ENCODE measurements at places on chromosomes 2 and 18.

GRCh38 chr2:173773076-173773475 lies 192.1 kb downstream of the SP3 start:
- no peak for DNase-seq

DNA sequence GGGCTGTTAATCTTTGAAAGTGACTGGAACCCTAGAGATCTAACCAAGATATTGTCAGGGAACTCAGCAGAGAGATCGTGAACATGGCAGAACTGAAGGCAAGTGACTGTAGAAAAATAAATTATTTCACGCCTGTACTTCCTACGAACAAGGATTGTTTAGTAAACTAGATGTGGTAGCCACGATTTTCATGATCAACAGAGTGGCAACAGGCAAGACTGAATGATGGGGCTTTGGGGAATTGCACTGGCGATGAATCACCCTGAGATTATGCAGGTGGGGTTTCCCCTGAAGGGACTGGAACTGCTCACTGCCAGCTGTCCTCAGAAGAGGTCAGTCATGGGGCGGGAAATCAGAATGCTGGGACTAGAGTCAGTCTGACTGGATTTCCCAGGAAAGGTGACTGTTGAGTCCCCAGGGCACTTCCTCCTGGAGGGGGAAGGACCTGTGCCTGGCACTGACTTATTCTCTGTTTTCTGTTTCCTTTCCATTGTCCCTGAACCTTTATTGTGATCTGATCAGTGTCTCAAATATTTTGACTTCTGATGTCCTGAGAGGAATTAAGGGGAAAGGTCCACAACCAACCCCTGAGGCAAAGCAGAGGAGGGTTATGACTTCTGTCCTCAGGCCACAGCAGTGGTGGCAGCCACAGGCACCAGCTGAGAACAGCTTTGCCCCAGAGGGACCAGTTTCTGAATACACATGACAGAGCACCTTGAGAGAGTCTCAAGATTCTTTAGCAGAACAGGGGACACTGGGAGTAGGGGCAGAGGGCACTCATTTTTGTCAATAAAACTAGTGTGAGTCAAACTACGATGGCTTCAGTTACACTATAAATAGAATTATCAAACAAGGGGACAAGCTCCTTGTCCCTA lies 70.0 kb downstream of the NAB1 start:
- DNase-seq: peak; percentile 91

- peak; percentile 60 for DNase-seq
These were observed 10.9 kb downstream of the INPP4A start for GRCh38 chr2:98455494-98455976.

DNA sequence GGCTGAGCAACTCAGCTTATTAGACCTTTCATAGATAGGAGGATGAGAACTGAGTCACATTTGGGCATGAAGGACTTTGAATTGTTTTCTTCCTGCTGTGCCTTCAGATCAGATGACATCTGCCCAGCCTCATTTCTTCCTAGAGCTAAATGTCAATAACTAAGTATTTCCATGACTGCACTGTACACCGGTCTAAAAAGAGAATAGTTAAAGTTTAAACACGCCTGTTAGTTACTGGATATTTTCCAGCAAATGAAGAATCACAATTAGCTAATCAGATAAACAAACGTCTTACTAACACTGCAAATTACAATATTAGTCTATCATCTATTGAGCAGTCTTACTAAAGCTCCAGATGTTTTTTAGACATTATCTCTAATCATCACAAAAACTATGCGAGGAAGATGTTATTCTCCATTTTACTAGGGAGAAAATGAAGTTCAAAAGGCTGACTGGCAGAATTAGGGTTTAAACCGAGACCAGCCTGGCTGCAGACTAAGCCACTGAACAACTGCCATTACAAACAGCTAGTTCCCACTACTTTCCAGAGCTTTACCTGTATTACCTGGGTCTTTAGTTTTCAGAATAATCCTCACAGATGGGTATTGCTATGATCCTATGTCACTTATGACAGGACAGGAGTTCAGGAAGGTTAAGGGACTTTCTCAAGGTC lies 69.4 kb upstream of the ZNF397 start:
- DNase-seq: no peak

- DNase-seq: no peak
These were observed 49.5 kb upstream of the SP3 start for GRCh38 chr2:174014699-174015070.

DNA sequence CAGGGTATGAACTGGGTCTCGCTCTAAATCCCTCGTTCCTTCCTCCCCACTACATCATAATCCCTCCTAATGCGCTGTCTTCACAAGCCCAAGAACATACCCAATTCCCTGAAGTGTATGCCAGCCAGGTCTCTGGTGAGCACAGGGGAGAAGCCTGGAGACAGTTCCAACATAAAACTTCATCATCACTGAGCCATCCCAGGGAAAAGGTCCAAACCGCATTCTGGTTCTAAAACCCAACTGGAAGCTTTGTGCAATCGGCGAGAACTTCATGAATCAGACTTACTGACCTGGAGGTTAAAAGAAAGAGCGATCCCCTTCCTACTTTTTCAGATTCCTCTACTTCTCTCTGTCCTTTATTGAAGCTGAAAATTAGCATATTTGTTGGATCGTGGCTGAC lies 132.7 kb downstream of the ALPK2 start:
- DNase-seq: no peak

- no peak for DNase-seq
These were observed 560.5 kb upstream of the HS6ST1 start for GRCh38 chr2:128879161-128879560.

DNA sequence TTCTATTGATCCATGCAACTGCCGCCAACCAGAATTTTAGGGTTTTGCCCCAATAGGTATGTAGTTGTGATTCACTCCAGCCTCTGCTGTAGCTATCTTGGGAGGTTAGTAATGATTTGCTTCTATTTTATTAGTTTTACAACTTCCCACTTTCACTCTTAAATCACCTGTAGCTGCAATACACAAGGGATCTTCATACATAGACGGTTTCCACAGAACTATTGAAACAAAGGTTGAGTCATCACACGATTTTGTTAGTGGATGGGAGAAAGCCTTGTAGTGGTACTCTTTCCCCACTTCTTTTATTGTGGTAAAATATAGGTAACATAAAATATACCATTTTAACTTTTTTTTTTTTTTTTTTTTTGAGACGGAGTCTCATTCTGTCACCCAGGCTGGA lies 104.2 kb upstream of the SPRED2 start:
- no peak for DNase-seq

GRCh38 chr2:237603718-237604362 lies 13.3 kb upstream of the RAB17 start:
- DNase-seq: peak; percentile 72

DNA sequence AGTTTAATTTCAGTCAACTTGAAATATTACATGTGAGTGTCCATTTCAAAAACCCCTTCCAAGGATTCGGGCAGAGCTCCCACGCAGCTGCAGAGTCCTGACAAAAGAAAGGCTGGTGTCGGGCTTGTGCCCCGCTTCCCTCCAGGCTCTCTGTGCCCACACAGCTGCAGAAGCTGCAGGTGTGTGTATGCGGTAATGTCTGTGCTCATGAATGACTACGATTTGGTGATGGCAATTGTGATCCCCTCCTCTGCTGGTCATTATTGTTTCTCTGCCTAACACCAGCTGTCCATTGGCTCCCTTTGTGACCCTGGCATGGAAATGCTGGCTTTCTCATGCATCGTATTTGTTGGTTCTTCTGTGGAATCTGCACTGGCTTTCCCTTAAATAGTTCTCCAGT lies 224.8 kb downstream of the NUP35 start:
- no peak for DNase-seq

DNA sequence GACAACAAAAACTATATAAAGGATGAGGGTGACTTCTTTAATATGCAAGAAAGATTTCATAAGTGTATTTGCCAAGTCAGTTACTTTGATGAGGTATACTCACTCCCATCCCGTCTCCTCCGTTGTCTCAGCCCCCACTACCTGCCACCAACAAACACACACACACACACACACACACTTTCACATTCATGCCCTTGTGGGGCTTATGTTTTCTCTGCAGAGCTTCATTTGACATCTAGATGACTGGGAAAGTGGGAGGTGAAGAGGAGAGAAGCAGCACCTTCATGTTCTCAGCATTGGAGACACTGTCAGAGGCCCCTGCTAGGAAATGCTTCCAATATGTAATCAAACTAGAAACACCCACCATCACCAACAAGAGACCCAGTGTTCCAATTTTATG lies 22.5 kb upstream of the TXNDC2 start:
- no peak for DNase-seq

DNA sequence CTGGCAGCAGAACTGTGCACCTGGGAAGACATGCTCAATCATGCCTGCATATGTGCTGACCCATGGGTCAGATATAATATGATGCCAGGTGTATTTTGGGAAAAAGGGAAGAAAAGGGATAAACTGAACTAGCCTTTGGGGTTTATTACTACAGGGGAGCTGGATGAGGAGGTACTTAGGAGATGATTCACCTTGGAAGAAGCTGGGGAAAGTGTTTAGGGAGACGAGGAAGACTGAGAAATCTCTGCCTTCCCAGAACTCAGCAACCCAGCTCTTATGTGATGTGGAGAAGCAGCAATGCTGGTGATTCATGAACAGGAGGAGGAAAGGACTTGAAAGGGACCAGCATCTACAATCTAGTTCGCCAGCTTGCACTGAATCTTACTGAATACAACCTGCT lies 110.2 kb downstream of the BARD1 start:
- no peak for DNase-seq

GRCh38 chr2:240560480-240561324 lies 545 bp downstream of the DUSP28 start:
- DNase-seq: peak; percentile 100

- DNase-seq: peak; percentile 42
These were observed 831.7 kb downstream of the RNF144A start for GRCh38 chr2:7748717-7749415.

DNA sequence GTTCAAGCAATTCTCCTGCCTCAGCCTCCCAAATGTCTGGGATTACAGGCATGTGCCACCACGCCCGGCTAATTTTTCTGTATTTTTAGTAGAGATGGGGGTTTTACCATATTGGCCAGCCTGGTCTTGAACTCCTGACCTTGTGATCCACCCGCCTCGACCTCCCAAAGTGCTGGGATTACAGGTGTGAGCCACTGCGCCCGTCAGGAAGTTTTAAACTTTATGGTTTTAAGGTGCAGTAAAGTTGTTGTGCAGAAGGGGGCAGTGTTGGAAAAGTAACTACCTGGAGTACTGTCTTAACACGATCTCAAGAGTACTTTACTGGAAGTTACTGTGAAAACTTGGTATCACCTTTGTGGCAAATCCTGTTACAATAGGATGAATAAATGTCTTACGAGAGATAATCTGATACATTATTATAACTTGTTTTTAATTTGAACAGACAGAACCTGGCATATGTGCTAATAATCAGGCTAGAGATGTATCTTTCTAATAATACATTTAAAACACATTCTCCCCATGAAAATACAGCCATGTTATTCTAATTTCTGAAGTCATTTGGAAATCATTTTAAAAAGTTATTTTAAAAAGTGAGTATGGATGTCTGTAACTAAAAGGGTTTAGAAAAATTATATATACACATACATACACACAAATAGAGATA lies 10.8 kb downstream of the SPDYA start:
- DNase-seq: peak; percentile 62

DNA sequence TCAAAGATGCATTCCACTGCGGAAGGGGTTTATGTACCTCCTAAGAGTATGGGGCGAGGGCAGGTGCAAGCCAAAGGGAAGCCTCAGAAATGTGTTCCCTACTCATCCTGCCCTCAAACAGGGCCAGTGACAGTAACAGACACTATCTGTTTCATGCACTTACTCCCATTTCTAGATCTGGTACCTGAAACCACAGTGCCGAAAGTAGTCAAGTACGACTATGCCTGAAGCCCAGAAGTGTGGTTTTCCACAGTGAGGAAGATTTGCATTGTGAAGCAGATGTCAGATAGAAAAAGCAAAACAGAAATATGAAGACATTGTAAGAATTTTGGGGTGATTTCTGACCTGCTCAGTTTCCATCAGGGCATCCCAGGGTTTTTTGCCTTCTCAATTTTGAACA lies 748.7 kb downstream of the RNF144A start:
- DNase-seq: no peak

- no peak for DNase-seq
These were observed 251.0 kb downstream of the NDUFA10 start for GRCh38 chr2:239774142-239774462.

- DNase-seq: no peak
These were observed 32.5 kb upstream of the PUM2 start for GRCh38 chr2:20382965-20383810.

DNA sequence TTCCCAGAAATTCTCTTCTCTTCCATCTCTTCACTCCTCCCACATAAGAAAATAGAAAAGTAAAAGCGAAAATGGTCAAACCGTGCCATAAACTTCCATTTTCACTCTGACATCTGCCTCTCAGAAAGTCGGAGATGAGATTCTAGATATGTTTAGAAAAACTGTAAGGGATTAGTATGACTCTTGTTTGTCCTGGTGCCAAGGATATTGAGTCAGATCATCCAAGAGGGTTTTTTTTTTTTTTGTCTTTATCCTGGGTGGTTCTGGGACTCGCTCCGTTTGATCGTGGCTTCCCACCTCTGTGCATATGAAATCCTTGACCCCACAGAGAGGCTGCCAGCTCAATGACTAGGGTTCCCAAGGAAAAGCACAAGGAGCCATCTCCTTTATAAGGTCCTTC lies 17.3 kb downstream of the EN1 start:
- DNase-seq: no peak

Measured in activated CD4-positive, alpha-beta memory T cell treated with anti-CD3 and anti-CD28 coated beads for 36 hours (primary cell).